ENCODE measurements at places on chromosomes 1 and 21.
A peak's percentile ranks its signal among the peaks of the same experiment; 100 is the strongest.

GRCh38 chr1:156708218-156708661 is 2.9 kb upstream of the CRABP2 start:
- no peak for DNase-seq

DNA sequence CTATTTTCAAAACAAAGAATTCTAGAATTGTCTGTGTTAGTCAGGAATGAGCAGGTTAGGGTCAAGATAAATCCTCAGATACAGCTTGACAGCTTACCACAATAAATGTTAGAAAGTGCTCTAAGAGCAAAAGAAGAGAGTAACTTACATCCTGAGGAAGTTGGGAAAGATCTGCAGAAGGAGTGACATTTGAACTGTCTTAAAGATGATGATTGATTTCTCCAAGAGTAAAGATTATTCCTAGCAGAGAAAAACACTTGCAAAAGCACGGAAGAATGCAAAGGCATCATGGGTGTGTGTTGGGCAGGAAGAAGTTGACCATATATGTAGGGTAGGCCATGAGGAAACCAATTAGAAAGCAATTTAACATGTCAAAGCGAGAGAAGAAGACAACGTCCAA is 175.4 kb downstream of the LRRC7 start:
- no peak for DNase-seq

DNA sequence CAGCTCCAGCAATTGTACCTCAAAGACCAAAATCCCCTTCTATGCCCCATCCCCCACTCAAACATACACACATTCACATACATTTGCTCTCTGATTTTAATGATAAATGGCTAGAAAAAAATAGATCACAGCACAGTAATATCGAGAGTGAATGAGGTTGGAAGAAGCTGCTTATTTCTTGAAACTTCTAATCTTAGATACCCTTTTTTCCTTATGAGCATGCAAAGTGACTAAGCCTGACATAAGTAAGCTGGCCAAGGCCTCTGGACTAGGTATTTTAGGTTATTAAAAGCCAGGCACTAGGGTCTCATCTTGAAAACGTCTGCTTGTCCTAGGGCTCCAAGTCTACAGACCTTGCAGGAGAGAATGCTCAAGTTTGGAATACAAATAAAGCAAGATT is 133.6 kb downstream of the TGFBR3 start:
- no peak for DNase-seq

DNA sequence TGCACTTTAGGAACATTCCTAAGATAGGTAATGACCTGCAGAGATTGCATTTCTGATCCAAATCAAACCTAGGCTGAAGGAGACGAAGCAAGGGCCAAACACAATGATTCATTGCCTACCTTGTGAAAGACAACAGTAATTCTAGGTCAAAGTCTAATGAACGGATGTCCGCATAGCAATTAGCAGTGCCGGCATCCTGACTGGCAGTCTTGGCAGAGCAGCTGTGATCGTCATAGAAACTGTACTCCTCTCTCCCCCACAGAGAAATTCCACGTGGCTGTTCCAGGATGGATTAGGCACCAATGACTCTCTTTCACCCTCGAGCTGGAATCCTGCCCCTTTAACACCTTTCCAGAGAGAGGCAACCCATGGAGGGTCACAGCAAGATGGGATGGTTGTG is 28.9 kb upstream of the VAV3 start:
- peak; percentile 62 for DNase-seq

DNA sequence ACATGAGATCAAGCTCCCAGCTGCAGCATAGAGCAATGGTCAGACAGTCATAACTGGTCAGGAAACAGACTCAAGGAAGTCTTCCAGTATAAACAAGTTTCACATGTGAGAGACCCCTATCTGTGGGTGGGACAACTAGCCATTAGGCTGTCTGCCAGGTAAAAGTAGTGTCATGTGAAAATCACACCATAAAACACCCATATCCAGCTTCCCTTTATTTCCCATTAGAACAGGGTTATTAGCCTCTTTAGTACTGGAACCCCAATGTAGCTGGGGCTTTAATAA is 426.7 kb downstream of the KCNT2 start:
- DNase-seq: no peak

Measured in Peyer's patch (tissue), 4 donors.